ENCODE measurements at places on chromosomes 2 and 18.

GRCh38 chr2:28276076-28276618 lies 116.5 kb upstream of the FOSL2 start:
- no peak for DNase-seq

- no peak for DNase-seq
These were observed 211.4 kb upstream of the LRRTM1 start for GRCh38 chr2:80515964-80516363.

DNA sequence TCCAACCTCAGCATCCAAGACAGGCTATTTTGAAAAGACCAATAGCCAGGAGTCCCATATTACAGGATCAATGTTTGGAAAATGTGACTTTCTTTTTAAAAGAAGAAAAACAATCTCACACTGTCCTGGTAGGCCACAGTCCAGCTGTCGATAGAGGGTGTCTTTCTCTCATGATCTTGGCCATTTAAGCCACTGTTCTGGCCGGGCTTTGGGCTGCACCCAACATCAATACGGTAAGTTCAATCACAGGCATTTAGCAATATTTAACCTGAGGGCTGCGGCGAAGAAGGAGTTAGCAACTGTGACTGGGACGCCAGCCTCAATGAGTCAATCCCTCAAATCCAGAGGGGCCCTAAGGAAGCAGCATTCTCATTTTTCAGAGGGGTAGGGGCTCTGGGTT lies 69.0 kb downstream of the CELF4 start:
- DNase-seq, result no peak

DNA sequence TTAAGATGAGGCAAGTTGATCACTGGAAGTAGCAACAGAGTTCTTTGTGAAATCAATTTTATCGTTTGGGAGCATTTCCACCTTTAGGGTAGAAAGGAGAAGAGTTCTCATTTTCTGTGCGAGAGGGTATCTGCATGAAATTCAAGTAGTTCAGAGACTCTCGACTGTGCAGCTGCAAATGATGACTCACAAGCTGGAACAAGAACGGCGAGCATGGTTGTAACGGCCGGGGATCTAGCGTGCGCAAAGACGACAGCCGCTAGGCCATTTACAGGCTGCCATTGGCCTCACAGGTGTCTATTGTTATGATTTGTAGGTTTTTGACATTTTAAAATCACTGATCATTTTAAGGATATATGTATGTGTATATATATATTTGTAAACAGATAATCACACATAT lies 5.2 kb downstream of the KLHL29 start:
- DNase-seq, result no peak

DNA sequence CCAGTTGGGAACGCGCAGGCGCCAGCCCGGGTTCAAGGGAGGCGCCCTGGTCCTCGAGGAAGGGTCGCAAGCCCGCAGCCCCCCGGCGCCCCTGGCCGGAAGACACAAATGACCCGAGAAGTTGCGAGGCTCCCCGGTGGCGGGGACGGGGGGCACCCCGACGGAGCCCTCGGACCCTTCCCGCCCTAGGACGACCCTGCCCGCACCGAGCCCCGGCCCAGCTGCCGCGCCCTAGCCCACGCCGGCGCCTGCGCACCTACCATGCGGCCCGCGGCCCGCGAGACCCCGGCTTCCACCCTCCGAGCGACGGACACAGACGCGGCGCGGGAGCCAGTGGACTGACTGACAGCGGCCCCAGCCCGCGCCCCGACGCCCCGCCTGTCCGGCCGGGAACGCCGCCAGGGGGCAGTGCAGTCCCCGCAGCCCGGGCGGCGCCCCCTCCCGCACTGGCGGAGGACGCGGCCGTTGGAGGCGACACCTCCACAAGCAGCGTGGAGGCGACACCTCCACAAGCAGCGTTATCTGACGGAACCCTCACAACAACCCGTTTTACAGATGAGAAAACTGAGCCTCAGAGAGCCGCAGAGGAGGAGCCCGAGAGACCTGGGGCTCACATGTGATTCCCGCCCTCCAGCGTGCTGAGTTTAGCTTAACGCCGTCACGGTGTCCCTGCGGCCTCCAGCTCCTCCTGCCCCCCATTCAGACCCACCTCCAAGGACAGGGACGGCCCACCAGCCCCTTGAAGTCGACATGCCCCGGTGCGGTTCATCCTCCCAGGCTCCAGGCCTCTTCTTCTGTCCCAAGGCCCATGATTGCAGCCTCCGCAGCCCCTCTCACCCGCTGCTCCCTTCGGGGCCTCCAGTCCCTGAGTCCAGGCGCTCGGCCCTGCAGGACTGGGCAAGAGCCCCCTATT lies at the start of gene NMUR1:
NMUR1 (minus strand) TSS at position 347 of the 913 bp plus-strand sequence; CDS start at position 263, 84 bp downstream.
- DNase-seq, result no peak

DNA sequence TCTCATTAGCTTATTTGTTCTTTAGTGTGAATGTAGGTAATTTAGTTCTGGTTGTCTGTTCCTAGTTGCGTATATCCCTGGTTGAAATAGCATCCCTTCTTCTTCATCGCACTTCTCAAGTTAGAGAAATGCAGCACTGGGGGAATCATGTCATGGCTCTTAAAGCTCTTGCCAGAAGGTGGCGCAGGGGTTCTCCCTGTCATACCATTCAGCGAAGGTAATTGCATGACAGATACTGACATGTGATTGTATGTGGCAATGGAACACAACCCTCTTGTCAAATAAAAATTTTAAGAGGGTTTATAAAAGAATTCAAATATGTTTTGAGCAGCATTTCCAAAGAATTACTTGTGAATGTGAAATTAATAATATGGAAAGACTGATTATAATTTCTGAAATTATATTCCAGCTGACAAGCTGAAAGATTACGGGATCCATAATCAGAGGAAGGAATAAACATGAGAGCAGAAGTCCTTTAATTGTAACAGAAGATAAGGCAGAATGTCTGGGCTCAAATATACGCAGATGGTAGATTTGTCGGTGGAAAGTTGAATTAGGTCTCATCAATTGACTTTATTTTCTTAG lies 411.7 kb downstream of the DSEL start:
- no peak for DNase-seq

DNA sequence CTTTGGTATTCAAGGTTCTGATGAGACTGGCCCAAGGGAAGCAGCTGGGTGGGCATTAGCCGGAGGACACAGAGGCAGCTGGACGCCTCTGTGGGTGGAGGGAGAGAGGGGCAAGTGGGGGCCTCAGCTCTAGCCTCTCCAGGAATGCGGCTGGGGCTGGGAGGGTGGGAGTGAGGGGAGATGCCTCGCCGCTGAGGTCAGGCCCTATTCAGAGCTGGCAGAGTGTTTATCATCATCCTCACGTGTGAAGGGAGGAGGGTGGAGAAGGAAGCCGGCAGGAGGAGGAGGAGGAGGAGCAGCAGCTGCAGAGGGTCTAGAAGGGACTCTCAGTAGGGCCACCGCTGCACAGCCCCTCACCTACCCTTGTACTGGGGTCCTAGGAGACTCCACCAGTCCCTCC lies 43.1 kb downstream of the TNS1 start:
- DNase-seq, result no peak

- no peak for DNase-seq
These were observed 73.0 kb upstream of the GRB14 start for GRCh38 chr2:164694275-164694695.

DNA sequence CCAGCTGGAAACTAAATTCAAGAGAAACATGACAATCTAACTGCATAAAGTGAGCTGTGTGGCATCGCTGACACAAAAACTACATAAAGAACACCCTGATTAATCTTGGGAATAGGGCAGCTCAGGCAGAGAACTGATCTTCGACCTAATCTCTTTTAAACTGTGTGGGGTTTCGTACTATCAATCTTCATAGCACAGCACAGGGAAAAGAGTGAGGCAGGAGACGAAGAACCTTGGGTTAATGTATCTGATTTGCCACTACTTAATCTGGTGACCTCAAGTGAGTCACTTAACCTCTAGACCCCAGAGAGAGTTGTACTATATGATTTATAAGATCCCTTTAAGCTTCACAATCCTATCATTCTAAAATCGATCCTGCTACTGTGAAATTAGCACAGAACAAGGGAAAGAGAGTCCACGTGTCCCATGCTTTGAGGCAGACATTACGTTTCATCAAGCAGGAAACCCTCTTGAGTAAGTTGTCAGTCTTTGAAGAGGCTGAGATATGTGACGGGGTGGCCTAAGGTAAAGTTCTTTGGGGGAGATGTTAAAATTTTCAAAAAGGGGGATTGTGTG lies 519.7 kb downstream of the SOCS6 start:
- no peak for DNase-seq

DNA sequence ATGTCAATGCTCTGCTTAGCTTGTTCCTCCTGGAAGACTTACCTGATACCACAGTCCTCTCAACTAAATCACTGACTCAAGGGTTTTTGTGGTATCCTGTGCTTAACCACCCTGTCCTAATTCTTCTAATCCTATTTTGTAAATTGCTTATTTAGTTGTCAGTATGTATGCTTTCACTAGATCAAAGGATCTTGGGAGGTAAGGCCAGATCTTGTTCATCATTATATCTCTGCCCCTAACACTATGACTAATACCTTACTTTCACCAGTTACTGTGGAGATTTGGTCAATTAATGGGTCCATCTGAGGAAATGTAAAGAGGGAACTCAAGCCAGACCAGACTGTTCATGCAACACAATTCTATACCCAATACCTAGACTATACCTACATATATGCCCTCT lies 203.2 kb downstream of the GULP1 start:
- DNase-seq, result no peak

GRCh38 chr2:231522418-231523180 lies 7.6 kb downstream of the NMUR1 start:
- no peak for DNase-seq

DNA sequence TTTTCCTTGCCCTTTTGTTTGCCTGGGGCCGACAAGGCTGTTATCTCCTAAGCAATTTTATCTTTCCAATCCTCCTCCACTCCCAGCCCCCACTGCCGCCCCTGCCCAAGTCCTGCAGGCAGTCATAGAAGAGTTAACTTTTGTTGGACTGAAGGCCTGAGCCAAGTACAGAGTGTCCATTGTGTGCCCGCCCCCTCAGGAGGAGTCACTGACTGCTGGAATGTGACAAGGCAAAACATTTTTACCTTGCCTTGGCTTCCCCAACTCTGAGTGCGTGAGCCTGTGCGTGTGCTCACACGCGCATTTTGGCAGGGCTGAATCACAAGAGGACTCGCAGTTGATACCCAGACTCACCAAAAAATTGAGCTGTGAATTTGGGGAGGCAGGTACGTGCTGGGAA lies 16.2 kb downstream of the SETBP1 start:
- DNase-seq, result no peak
